AML-193 (cell line): ENCODE measurements at places on chromosomes 11 and 22.

- DNase-seq: peak; percentile 41
Measured at GRCh38 chr11:47179655-47179991, 2.9 kb upstream of the ARFGAP2 start.

- DNase-seq: no peak
Measured at GRCh38 chr22:36573815-36574363, 44.9 kb upstream of the EIF3D start.

GRCh38 chr11:118224511-118225188 lies at the start of gene JAML:
TSS of gene JAML (minus strand) at chr11:118225011. CDS start at chr11:118214866, 10,145 bp downstream.
- no peak for DNase-seq

GRCh38 chr11:86475027-86475426 lies 100.3 kb downstream of the CCDC81 start:
- no peak for DNase-seq

DNA sequence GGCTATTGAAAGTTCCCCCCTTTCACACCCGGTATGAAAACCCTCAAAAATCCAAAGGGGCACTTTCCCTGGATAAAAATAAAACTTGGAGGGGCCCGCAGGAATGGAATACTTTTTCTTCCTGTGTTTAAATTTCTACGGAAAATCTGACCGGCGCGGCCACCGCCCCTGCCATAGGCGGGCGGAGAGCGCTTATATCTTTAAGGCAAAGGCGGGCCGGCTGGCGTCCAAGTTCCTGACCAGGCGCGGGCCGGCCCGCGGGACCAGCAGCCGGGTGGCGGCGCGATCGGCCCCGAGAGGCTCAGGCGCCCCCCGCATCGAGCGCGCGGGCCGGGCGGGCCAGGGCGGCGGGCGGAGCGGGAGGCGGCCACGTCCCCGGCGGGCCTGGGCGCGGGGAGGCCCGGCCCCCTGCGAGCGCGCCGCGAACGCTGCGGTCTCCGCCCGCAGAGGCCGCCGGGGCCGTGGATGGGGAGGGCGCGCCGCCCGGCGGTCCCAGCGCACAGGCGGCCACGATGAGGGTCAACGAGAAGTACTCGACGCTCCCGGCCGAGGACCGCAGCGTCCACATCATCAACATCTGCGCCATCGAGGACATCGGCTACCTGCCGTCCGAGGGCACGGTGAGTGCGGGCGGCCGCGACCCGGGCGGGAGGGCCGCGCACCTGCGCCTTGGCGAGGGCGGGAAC lies at the start of gene ANO1:
TSS of gene ANO1 (plus strand) at position 223 of the 686 bp plus-strand sequence. CDS start at position 513, 290 bp downstream.
- DNase-seq: no peak

- no peak for DNase-seq
Measured at GRCh38 chr22:20015971-20016733, 471 bp downstream of the ARVCF start.

GRCh38 chr22:22684580-22685561 lies 40.5 kb downstream of the GGTLC2 start:
- peak; percentile 34 for DNase-seq

GRCh38 chr11:125262194-125262829 lies 97.8 kb downstream of the PKNOX2 start:
- DNase-seq: no peak

- no peak for DNase-seq
Measured at GRCh38 chr11:110031171-110031570, 62.0 kb upstream of the ZC3H12C start.

DNA sequence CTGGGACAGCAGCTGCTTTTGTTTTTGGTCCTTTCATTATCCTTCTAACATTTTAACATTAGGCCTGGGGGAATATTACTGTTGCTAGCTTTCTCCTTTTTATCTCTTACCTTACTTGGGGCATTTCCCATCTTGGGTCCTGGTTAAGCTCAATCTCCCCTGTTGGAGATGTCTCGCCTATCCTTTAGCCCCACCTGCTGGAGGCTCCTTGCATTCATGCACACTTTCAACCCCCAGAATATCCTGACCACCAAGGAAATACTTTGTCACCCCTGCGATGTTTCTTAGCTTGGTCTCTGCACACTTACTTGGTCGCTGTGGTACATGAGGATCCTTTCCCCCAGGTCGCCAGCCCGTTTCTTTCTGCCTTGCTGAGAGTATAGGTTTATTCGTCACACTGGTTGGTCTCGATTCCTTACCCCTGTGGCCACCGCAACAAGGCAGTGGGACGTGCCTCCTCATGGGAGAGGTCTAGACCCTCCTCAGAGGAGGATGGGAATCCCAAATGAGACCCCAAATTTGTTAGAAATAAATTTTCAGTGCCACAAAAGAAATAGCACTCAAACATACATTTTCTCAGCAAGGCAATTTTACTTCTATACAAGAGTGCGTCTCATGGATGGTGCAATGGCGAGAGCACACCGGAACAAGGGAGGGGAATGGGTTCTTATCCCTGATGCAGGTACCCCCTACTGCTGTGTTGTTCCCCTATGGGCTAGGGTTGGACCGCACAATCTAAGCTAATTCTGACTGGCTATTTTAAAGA lies 5.4 kb upstream of the TXN2 start:
- peak; percentile 38 for DNase-seq

DNA sequence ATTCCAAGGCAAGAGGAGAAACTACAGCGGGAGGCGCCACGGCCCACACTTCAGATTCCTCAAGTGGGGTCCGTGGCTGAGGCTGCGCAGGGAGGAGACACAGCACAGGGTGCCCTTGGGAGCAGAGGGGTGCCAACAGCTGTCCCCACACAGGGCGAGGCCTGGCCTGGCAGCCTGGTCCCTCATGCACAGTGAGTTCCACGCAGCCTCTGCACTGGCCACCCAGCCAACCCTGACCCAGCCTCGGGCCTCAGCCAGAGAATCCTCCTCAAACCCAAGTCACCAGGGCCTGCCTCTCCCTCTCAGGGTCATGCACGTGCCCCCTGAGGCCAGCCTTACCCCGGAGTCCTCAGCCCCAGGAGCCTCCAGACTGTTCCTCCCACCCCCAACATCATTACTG lies 22.4 kb upstream of the MOB2 start:
- DNase-seq: no peak
